SK-N-SH treated with all-trans-retinoic acid at 6 μM for 48 hours (cell line): ENCODE measurements at places on chromosomes 16 and 17.
A peak's percentile ranks its signal among the peaks of the same experiment; 100 is the strongest.

- ATAC-seq, result no peak
These were observed 80.9 kb upstream of the ZNF423 start for GRCh38 chr16:49936791-49937190.

DNA sequence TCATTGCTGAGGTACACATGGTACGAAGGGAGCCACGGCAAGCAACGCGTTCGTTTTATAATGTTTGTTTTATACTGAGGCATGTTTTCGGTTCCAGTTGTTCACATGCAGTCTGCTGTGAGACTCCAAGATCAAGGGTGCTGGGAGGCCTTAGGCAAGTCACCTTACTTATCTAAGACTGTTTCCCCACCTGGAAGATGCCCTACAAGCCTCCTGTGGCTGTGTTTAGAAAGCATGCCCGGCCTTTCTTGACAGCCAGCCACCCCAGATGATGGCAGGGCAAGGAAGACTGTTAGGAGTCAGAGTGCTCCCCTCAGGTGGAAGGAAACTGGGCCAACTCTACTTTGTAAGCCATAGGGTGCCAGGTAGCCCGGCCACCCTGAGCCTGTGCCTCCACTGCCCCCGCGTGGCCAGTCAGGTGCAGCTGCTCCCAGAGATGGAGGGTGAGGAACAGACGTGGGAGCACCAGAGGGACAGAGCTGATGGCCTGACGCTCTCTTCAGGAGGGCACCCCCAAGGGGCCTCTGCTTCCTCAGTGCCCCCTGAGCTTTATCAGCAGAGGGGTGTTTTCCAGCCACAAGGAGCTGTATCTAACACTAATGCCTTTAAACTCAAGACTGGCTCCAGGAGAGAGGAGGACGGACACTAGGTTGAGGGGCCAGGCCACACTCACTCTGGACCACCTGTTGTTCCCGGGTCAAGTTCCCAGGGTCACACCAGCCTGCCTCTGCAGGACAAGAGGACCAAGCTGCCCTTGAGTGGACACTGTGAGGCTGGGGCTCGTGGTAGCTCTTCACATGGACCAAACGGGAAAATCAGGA is 5.4 kb downstream of the NAT9 start:
- peak; percentile 78 for ATAC-seq

DNA sequence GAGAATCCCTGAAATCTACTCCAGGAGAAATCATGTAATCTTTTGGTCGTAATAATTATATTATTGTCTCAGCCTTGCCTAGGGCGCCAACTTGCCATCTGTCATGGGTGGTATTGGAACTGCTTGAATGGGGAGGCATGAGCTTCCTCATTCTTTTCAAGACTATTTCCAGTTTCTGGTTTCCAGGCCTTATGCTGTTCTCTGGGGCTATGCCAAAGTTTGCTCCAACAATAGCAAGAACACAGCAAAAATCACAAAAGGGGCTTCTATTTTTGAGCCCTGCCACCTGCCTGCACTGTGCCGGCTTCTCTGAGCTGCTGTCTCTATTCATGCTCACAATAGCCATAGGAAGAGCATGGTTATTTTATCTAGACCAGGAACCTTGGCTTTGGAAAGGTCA is 111.7 kb downstream of the SPECC1 start:
- ATAC-seq, result no peak

- no peak for ATAC-seq
These were observed 21.9 kb downstream of the ST3GAL2 start for GRCh38 chr16:70416748-70417616.
